ENCODE measurements at places on chromosomes 3 and 15.

DNA sequence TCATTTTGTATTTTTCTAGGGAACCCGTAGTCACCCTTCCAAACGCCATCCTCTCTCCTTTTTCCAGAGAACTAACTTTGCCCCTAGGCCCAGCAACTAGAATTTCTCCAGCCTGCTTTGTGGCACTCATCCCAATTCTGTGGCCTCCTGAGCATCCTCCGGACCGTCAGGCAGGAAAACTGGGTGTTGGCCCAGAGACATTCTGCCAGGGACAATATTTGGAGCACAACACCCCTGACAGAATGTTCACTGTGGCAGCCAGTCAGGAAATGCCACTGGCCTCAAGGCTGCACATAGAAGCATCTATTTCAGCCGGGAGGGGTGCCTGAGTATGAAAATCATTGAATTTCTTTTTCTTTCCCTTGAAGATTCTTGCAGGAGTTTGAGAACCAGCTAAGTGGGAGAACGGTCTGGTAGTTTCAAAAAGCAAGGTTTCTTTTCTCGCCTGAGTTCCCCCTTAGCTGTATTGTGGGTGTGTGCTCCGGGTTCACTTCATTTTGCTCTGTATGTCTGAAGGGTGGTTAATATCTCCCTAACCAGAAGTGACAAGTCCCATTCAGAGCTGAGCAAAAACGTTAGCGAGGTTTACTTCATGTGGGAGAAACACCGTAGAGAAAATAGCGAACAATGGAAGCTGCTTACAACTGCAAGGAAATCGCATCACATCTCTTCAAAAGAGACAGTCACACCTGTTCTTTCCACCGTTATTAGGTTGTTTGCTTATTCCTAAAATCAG is 108.1 kb upstream of the TPM1 start:
- no peak for DNase-seq

GRCh38 chr3:16873872-16874271 is 10.9 kb upstream of the PLCL2 start:
- no peak for DNase-seq

DNA sequence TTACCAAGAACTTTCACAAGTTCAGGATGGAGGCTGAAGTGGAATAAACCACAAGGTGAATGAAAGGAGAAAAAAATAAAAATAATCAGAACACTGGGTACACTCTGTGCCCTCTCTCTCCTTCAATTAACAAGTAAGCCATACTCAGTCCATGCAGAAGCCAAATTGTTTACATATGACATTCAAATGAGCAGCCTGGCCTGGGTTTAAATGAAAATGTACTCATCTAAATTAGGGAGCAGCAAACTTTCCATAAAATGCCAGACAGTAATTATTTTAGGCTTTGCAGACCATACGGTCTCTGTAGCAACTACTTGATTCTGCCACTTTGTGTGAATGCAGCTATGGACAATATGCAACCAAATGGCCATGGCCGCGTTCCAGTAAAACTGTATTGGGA is 376.6 kb downstream of the MAGI1 start:
- no peak for DNase-seq

GRCh38 chr15:38795471-38796245 is 231.0 kb upstream of the RASGRP1 start:
- no peak for DNase-seq

GRCh38 chr3:45437383-45437782 is 49.0 kb downstream of the LARS2 start:
- DNase-seq: no peak

DNA sequence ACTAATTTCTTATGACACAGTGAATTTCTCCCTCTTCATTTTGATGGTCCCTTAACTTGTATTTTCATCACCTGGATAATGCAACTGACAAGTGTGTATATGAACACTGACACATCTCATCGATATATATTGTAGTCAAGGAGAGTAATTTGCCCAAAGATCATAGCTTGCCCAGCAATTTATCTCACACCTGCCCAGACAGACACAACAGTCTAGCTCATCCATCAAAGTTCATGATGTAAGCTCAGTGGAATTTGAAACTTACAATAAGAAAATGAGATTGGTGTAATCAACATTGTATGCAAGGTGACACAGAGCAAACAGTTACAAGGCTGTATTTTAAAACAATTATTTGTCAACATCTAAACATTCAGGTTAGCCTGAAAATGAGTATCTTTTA is 805.8 kb downstream of the NAALADL2 start:
- DNase-seq: no peak

DNA sequence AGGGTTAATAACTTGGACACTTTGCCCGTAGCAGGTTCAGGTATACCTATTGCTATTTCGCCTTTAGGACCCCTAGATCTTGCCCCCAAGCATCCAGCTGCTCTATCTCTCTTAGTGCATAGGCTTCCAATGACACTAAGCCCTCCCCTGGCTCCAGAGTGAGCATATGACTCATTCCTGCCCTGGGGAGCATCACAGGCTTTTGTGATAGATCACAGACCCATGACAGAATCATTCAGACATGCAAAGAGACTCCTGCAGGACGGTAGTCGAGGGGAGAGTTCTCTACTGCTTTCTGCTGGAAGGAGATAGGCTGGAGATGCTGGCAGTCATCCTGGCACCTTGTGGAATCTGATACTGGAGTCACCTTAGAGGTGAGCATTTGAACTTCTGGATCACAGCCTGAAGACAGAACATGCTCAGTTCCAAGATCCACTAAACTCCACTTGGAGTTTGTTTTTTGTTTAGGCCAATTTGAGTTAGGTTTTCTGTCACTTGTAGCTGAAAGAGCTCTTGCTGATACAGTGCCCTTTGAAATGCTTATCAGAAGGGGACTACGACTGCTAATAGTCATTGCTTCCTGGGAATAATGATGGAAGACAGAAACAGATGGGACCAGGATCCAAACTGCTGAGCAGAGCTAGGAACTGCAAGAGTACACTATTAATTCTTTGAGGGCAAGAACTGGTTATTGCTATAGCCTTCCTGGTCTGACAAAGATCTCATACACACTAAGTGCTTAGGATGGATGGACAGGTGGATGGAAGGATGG is 11.0 kb downstream of the LYSMD2 start:
- DNase-seq: no peak

DNA sequence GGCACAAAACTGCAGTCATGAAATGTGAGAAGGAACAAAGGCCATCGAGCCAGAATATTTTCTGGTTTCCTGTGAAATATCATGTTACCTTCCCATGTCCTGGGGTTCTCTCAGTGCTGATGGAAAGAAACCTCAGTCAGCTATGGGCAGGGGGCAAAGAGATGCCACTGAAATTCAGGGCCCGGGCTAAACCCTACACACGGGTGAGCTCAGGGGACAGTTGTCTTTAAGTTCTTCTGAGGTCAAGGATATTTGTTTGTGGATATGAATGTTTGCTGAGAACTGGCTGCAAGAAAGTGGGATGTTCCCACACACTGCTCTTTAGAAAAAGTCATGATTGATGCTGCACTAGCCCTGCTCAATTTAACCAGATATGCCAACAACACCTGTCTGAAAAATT is 187.2 kb downstream of the MEX3B start:
- no peak for DNase-seq

Measured in stimulated activated CD4-positive, alpha-beta T cell treated with anti-CD3 and anti-CD28 coated beads, Interleukin-1b, Interleukin-23, amount 100 ng/mL, for 1 hour (primary cell).